Foreskin melanocyte (primary cell): ENCODE measurements at places on chromosomes 7 and 10.

GRCh38 chr10:119216127-119216526 lies 8.8 kb downstream of the GRK5 start:
- DNase-seq = no peak

DNA sequence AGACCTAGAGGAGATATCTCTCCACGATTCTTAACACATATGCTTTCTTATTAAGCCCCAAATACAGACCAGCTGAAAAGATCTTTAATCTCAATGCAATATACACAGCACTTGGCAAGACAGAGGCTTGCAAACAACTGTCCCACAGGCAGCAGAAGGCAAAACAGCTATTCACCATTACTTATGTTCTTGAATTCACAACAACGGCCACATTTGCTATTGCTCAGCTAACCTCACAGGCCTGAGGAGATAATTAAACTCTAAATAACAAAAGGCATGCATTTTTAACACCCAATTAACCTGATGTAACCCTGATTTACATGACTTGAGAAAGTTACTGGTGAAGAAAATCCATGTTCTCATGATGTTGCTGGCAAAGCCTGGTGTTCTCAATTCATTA lies 216.4 kb downstream of the CRPPA start:
- DNase-seq = no peak

GRCh38 chr10:45607276-45607675 lies 65.3 kb downstream of the ZFAND4 start:
- DNase-seq = no peak

GRCh38 chr7:14806891-14807290 lies 95.7 kb downstream of the DGKB start:
- peak; percentile 58 for DNase-seq

- DNase-seq = no peak
Measured at GRCh38 chr10:73865459-73866442, 8.6 kb downstream of the CAMK2G start.

DNA sequence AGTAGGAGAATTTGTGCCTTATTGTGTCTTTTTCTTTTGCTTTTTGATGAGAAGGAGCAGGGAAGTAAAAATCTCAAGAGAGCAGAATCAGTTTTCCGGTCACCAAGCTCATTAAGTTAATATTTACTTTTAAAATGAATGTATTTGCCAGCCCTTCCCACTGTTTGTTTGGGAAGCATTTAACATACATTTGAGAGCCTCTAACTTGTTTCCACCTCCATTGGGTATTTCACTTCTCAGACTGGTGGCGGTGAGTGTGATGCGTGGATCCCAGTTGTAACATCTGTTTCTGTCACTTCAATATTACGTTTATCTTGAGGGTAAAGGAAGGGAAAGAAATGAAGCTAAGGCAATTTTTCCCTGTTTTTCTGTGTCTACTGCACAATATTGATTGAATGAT lies 22.8 kb downstream of the CDK14 start:
- DNase-seq = no peak

DNA sequence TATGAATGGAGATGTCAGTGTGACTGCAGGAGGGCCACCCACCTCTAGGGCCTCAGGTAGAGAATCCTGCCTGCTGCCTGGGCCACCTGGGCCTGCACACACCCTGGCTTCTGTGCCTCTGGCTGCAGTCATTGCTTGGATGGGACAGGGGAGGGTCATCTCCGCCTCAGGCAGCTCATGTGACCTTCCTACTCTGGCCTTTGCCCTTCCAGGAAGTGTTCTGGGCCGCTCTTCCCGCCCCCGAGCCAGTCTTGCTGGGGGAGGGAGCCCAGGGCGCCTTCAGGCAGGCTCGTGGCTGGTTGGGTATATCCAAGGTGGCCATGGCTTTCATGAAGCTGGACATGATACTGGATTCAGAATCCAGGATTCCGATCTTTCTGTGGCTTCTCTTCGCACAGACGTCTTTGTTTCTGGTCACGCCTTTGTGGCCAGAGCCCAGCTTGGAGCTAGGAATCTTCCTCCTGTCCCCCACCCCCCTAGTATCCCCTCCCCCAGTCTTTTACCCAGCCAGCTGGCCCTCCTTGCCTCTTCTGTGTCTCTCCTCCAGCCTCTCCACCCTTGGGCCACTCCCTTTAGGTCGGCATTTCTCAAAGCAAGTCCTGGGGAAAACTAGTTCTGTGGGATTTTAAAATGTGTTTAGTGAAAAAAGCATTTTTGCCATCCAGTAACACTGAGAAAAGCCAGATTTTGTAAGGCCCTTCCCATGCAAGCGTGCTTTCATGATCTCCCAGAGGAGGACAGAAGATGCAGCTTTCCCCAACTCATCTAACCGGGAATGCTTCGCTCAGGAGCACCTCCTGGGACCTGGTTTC lies 119.6 kb downstream of the ZMIZ1 start:
- no peak for DNase-seq

DNA sequence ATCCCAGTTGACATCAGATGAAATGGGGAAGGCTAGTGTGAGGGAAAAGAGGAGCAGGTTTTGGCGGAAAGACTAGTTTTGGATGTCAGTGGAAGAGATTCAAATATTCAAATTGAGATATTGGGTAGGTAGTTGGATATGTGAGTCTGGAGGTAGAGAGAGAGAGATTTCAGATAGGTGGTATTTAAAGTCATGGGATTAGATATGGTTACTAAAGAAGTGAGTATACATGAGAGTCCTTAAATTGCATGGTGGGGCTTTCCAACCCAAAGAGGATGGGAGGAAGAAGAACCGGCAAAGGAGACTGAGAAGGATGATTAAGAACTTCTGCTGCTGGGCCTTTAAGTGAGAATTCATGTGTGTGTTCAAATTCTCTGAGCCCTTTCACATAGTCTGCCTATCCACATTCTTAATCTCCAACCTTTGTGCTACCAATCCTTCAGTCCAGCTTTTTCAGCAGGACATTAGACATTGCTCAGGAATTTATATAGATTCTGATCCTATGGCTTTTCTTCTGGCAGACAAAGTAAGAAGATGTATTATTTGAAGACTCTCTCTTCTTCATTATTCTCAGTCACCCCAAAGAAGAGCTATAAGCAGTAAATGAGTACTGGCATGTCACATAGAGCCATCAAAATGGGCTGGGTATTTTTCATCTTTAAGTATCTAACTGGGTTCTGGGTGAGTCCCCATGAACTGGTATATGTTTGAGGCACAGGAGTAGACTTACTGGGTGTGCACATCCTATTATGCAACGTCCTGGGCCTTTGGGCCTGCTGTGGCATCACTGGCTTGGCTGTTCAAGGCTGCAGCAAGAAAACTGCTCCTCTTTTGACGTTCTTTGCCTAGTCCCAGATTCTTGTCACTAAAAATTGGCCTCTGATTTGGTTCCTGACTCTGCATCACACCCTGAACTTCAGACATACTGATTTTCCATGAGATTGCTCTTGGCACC lies 33.6 kb downstream of the ST7 start:
- no peak for DNase-seq

GRCh38 chr10:102234888-102235597 lies 6.3 kb downstream of the PITX3 start:
- no peak for DNase-seq

DNA sequence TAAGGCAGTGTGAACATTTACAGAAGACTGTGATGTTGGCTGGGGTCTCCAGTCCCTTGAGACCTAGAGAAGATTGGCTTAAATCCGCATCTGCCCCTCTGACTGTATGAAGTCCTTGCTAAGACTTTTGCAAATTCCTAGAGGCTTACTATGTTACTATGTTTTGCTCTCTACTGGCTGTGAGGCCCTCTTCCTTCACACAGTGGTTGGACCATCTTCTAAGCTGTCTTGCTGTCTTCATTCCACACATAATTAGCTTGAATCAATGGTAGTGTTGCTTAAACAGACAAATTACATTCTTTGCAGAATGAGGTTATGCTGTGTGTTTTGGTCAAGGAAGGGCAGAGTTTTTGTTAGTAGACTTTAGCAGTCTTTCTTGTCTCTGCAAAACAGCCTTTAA lies 658.0 kb downstream of the TYW1 start:
- DNase-seq = no peak

GRCh38 chr10:64288404-64288803 lies 767.2 kb downstream of the REEP3 start:
- no peak for DNase-seq

DNA sequence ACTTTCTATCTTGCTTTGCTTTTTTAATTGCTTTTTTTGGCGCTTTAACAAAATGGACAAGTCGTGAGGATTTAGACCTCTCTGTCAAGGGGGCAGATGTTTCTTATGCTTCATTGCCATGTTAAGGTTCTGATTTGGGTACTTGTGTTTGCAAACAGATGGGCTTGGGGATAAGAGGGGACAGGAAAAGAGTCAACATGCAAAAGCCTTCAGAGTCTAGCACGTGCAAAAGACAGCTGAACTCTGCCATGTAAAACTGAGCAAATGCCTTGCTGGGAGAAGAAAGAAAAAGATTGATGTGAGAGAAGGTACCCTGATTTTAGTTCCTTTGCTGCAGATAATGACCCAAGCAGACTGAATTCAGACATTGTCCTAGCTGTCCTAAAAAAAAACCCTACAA lies 173.1 kb downstream of the KIAA1217 start:
- DNase-seq = no peak

DNA sequence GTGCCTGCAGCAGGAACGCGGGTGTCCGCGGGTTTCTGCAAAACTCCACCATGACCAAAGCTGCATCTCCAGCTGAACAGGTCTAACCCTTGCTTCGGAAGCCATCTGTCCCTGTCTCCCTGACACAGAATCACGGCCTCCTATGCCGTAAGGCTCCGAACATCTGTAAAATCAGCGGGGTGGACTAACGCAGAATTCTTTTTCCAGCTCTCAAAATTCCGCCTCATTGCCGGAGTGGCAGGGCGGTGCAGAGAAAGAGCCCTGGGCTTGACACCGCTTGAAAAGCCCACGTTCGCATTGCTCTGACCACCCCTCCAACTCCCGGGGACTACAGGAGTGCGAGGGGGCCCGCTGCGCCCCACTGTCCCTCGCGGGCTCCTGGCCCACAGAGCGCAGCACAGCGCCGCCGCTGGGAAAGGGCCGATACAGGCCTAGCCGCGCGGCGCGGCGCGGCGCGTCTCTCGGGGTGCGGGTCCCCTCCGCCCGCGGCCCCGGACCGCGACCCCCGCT lies 409 bp downstream of the DNMBP start:
- DNase-seq = no peak

DNA sequence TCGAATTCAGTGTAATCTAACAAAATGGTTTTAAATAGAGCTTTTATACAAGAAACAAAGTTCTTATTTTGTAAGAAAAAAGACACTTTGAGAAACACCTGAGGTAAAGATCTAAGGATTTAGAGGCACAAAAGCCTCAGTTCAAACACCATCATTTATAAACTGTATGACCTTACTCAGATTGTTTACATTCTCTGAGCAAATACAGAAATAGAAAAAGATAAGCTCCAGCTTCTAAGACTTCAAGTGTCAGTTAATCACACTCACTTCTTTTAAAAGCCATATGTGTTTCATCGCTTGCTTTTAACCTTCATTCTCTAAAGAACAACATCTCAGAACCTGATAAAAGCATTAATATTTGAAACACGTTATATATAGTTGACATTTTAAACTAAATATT lies 27.9 kb downstream of the CADPS2 start:
- DNase-seq = no peak

- no peak for DNase-seq
Measured at GRCh38 chr7:112070674-112071256, 135.4 kb downstream of the DOCK4 start.

DNA sequence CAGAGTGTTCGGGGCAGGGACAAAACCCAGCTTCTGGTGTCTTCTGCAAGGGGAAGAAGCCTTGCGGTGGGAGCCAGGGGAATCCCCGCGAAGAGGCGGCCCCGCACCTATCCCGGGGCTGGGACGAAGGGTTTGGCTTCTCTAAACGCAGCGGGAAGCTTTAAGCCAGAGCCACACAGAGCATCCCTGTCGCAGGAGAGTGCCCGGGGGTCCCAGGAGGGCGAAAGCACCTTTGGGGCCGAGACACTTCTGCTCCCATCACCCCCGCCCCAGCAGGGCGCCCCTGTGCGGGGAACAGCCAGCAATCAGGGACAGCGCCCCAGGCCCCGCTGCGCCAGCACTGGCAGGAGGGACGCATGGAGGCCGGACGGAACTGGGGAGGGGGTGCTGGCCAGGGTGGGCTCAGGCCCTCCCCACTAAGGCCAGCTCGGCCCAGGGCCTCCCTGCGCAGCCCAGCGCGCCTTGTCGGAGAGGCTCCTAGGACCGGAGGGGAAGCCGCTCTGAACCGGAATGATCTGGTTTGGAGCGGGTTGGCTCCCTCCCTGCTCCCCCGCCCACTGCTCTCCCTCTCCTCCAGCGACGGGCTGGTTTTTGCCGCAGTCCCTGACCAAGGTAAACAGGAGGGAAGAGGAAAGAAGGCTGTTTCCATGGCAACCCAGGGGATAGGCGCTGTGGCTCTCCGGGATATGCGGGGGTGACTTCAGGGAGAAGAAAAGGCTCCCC lies 63.9 kb downstream of the TMEM209 start:
- DNase-seq = no peak

GRCh38 chr7:157484411-157485081 lies 147.7 kb downstream of the DNAJB6 start:
- no peak for DNase-seq

DNA sequence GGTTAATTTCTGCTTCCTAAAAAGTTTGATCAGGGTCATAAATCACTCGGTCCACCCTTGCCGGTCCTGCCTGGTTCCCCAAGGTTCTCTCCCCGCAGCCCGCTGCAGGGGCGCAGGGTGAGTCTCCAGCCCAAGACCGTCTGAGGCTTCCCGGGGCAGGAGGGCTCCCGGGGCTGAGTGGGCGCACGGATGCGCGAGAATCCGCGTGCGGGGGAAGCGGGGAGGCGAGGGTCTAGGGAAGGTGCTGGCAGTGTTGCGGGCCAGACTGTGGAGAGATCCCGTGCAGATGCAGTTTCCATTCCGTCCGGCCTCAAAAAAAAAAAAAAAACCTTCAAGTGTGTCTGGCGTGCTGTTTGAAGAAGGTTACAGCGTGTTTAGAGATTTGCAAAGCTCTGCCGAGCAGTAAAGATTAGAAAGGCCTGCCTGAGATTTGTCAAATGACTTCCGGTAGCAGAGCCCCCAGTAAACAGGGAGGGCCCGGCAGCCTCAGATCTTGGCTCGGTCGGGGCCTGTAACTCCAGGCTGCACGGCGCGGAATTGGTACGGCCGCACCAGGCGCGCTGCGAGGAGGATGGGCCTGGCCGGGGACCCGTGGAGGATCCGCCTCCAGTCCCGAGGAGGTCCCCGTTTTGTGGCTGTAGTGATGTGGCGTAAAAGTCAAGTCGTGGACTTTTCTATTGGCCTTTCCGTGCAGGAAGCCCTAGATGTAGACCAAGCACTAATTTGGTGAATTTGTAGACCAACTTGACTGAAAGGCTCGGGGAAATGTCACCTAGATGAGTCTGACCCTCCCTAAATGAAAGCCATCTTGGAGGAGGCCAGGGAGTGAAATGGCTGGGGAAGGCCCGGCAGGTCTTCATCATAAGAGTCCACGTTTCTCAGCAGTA lies 293.2 kb upstream of the NFE2L3 start:
- no peak for DNase-seq

DNA sequence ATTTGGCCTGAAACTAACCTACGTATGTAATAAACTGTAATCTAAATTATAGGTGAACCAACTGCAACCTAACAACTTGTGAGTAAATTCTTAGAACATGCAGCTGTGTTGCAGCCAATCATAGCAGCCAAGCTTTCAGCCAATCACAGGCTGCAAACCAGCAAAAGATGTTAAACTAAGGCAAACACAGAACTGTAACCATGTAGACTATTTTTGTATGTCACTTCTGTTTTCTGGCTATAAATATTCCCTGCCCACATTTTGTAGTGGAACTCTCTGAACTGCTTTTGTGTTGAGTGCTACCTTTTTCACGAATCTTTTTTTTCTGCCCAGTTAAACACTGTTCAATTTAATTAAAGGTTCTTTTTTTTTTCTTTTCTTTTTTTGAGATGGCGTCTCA lies 28.2 kb upstream of the ZPBP start:
- DNase-seq = no peak
